ENCODE measurements at places on chromosomes 6 and 20.
A peak's percentile ranks its signal among the peaks of the same experiment; 100 is the strongest.

GRCh38 chr6:62103186-62103859, 182.7 kb downstream of the KHDRBS2 start:
- no peak for DNase-seq

DNA sequence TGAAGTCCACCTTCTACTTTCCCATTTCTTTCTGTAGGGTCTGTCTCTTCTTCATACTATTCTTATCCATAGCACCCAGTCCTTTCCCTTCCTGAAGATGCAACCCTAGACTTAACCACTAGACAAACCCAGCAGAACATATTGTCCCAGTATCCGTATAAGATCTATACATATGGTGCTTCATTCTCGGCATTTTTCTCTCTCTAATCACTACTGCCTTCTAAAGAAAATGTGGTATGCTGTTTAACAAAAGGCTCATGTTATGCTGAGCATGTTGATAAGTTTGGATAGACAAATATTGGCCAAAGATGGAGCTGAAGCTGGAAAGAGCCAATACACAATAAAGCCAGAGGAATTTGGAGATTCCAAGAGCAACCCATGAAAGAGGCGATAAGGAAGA, 212.6 kb downstream of the MAFB start:
- DNase-seq = no peak

DNA sequence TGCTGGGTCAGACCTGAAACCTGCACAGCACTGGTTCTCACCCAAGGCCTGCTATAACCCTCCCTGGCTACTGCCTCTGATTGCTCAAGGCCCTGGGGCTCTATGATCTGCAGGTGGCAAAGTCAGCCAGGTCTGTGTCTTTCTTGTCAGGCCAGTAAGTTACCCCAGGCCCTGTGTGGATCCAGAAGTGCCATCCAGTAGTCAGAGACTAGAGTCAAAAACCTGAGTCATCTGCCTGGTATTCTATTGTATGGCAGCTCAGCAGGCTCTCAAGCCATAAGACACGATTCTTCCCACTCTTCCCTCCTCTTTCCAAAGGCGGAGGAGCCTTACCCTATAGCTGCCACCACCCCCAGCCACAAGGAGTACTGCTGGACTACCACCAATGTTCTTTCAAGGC, 593.0 kb downstream of the FRK start:
- DNase-seq = no peak

- peak; percentile 86 for DNase-seq
These were observed 9.3 kb upstream of the RBM38 start for GRCh38 chr20:57381596-57382503.

DNA sequence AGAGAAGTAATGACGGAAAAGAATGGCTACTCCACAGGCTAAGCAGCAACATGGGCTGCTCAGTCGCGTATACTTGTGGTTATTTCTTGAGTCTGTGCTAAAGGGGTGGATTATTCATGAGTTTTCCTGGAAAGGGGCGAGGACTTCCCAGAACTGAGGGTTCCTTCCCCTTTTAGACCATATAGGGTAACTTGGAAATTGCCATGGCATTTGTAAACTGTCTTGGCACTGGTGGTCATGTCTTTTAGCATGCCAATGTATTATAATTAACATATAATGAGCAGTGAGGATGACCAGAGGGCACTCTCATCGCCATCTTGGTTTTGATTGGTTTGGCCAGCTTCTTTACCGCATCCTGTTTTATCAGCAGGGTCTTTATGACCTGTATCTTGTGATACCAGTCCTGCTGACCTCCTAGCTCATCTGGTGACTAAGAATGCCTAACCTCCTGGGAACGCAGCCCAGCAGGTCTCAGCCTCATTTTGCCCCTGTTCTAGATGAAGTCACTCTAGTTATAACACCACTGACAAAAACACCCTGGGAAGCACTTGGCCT, 11.4 kb downstream of the LBP start:
- DNase-seq = no peak

DNA sequence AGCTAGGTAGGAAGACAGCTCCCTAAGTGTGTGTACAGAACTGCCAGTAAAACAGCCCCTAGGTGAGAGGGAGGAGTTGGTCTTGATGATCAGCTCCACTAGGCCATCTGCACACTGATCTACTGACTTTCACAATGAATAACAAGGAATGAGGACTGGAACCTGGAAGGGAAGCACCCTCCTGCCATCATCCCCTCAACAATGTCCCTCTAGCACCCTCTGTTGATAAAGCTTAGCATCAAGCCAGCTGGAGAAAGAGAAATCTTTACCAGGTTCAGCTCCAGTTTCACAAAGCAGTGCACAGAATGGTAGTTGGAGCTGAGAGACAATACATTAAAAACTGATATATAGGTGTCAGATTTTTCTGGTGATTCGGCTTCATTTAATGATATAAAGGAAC, 57.2 kb upstream of the IRAK1BP1 start:
- DNase-seq = no peak

DNA sequence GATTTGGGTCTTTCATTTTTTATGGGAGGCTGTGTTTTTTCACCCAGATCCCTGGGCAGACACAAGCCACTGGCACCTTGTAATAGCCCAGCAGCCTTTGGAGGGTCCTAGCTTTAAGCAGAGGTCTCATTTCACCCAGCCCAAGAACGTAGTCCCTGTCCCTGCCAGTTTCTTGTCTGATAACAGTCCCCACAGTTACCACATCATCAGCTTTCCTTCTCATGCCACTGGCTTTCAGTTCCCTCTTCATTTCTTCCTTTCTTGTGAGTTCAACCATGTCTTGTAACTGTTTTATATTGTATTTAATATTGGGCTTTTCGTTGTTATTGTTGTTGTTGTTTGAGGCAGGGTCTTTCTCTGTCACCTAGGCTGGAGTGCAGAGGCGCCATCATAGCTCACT, 10.6 kb downstream of the PNPLA1 start:
- no peak for DNase-seq

GRCh38 chr6:36893976-36894932, 8.5 kb downstream of the C6orf89 start:
- no peak for DNase-seq

- no peak for DNase-seq
These were observed 569.9 kb downstream of the BCKDHB start for GRCh38 chr6:80676386-80676785.
